ENCODE measurements at places on chromosomes 12 and 14.

GRCh38 chr14:24054324-24054641 is 2.5 kb downstream of the CARMIL3 start:
- no peak for DNase-seq

DNA sequence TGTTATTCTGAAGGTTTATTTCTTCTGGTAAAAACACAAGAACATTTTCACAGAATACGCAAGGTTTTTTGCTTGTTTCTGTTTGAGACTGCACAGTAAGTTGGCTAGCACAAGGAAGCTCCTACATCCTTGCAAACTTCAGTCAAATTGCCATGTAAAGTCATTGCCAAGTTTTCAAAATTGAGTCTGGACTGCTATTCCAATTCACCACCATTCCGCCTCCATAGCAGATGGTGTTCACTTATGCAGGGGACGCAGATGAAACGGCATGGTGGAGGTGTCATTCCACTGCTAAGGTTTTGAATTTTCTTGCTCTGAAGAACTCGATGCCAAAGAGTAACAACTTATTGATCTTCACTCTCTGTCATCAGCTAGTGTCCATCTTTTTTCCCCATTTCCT is 303.9 kb upstream of the SYT1 start:
- no peak for DNase-seq

GRCh38 chr14:79698298-79698711 is 513.0 kb downstream of the DIO2 start:
- DNase-seq, result no peak

DNA sequence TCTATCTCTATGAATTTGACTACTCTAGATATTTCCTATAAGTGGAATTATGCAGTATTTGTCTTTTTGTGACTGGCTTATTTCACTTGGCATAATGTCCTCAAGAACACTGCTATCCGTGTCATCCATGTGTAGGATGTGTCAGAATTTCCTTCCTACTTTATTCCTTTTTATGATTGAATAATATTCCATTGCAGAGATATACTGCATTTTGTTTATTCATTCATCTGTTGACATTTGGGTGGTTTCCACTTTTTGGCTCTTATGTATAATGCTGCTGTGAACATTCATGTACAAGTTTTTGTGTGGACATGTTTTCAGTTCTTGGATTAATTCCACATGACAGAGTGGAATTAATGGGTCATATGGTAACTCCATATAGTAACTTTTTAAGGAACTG is 45.7 kb upstream of the ATP2A2 start:
- DNase-seq, result no peak

- no peak for DNase-seq
These were observed 47.8 kb downstream of the SLC41A2 start for GRCh38 chr12:104910196-104910840.

- DNase-seq, result no peak
These were observed 3.0 kb downstream of the KRT73 start for GRCh38 chr12:52615208-52615868.

- no peak for DNase-seq
These were observed 395.2 kb downstream of the PAWR start for GRCh38 chr12:79295572-79295971.

DNA sequence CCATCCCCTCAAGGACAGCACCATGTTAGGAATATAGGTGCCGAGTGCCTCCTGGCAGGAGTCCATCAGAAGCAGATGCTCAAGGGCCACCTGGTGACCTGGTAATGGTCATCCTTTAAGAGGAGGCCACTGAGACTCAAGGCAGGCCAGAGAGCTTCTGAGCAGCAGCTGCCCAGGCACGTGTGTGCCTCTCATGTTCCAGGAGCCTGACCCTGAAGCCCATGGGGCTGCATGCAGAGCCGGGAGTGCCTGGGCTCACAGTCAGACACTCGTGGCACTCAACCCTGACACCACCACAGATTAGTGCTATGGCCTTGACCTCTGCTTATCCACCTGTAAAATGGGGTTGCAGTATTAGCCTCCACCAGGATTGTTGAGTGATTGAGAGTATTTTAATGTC is 45.6 kb downstream of the C14orf132 start:
- DNase-seq, result no peak

GRCh38 chr12:28872654-28873268 is 276.3 kb upstream of the FAR2 start:
- DNase-seq, result no peak

- DNase-seq, result no peak
These were observed 118.9 kb upstream of the HMGA2 start for GRCh38 chr12:65705380-65705876.

- DNase-seq, result no peak
These were observed 45.7 kb downstream of the PRKAB1 start for GRCh38 chr12:119713551-119714031.

DNA sequence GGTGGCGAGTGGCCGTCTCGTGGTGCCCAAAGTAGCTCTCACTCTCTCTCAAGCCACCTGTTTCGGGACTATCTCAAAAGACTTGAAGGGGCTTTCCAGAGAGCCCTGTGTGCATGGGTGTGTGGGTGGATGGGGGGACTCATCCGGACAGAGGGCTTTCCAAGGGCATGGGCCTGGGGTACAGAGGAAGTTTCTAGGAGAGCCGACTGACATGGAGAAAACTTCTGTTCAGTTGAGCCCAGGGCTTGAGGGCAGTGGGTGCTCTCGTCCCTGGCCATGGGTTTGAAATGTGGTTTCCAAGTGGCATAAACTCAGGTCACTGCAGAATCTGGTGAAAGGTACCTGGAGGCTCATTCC is 47.4 kb upstream of the MEG3 start:
- no peak for DNase-seq

- no peak for DNase-seq
These were observed 425.8 kb downstream of the TMEM121 start for GRCh38 chr14:105952222-105952621.

DNA sequence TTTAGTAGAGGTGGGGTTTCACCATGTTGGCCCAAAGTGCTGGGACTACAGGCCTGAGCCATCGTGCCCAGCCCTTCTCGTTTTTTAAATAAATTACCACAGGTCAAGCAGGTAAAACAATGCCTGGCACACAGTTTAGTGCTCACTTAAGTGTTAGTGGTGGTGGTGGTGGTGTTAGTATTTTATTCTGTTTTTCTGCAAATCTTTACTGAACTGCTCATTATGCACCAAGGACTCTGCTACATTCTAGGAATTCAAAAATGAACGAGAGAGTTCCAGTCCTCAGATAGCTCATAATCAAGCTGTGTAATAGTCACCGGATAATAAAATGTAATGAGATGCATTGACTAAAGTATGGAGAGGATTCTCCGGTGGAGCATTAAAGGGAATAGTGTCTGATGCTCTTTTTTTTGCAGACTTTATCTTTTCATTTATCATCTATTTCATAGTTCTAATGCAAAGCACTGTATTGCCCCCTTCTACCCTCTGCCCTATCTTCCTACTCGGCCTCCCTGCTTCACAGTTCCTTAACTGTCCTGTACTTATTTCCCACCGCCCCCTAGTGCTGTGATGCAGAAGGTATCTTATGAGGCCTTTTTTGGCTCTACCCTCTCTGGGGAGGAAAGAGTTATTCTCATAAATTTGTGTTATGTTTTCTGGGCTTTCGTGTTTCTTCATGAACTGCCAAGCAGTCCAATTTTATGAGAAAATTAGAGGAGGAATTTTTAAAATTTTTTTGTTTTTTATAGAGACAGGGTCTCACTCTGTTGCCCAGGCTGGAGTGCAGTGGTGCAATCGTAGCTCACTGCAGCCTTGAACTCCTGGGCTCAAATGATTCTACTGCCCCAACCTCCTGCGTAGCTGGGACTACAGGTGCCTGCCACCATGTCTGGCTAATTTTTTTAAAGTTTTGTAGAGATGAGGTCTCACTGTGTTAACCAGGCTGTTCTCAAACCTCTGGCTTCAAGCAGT is 1.0 kb downstream of the ITFG2 start:
- DNase-seq, result no peak

- DNase-seq, result no peak
These were observed 33.2 kb upstream of the PPP1R13B start for GRCh38 chr14:103880348-103881267.

- no peak for DNase-seq
These were observed 312.0 kb downstream of the KCNC2 start for GRCh38 chr12:74897425-74898211.

DNA sequence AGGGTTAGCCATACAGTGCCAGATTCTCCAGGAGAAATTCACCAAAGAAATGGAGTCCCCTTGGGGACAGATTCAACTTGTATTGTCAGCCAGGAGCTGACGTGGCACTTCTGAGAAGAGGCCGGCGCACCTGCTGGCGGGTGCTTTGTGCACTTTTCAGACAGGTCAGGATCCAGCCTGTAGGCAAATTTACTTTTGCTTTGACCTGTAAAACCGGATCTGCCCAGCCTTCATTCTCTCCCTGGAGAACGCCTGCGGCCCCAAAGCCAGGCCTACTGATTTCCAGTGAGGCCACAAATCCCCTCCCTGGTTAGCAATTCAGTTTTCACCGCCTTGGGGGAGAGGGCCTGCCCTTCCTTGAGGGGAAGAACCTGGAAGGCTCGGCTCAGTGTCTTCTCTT is 17.4 kb downstream of the P2RX4 start:
- no peak for DNase-seq

GRCh38 chr14:94522115-94522724 is 13.0 kb upstream of the SERPINA12 start:
- no peak for DNase-seq

Data from cerebellar nuclear complex (tissue), 1 donor.